ENCODE measurements at places on chromosomes 6 and 20.

DNA sequence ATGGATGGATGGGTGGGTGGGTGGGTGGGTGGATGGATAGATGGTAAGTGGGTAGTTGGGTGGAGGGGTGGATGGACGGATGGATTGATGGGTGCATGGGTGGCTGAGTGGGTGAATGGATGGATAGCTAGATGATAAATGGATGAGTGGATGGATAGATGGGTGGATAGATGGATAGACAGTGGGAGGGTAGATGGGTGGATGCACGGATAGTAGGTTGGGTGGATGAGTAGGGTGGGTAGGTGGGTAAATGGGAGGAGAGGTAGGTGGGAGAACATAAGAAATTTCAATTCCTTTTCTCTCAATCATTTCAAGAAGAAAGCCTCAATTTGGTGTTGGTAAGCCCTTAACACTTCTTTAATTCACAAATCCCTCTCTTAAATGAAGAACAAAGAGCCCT, 186.9 kb downstream of the PREX1 start:
- no peak for DNase-seq

GRCh38 chr6:44704240-44705150, 317.0 kb downstream of the CDC5L start:
- DNase-seq, result no peak

DNA sequence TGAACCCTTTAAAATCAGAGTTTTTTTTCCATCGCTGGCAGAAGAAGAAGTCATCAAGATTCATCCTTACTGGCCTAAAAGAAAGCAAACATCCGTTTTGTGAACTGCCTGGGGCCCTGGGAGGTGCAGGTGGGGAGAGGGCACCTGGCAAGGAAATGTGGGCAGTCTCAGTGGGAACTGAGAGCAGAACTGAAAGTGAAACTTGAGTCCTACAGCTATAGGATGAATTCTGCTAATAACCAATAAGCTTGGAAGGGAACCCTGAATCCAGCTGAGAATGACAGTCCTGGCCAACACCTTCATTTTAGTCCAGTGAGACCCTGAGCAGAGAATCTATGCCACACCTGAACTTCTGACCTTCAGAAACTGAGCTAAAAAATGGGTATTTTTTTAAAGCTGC, 130.1 kb upstream of the ASCC3 start:
- no peak for DNase-seq

DNA sequence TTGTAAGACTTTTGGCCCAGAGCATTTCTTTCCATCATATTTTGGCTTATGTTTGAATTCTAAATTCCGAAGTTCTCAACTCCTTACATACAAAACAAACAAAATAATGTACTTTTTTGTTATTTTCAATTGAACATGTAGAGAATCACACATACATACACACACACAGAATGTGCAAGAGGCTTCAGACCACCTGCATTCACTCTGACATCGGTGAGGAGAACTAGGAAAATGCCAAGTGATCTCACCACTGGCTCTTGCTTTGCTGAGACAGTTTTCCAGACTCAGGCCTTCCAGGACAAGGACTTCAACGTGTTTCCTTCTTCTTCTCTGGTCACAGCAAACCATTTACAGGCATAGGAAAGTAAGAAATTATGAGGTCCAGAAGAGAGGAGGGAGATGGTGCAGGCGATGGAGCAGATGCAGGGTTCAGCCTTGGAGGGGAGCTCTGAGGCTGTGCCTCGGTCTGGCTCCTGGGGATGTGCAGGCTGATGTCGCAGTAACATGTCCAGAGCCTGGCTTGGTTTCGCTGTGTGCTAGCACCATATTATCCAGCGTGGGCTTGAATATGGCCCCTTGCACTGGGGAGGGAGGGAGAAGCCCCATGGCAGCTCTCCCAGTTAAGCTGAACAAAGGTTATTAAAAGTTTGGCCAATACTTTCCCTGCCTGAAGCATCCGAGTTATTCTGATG, 93.4 kb downstream of the DACT2 start:
- no peak for DNase-seq

DNA sequence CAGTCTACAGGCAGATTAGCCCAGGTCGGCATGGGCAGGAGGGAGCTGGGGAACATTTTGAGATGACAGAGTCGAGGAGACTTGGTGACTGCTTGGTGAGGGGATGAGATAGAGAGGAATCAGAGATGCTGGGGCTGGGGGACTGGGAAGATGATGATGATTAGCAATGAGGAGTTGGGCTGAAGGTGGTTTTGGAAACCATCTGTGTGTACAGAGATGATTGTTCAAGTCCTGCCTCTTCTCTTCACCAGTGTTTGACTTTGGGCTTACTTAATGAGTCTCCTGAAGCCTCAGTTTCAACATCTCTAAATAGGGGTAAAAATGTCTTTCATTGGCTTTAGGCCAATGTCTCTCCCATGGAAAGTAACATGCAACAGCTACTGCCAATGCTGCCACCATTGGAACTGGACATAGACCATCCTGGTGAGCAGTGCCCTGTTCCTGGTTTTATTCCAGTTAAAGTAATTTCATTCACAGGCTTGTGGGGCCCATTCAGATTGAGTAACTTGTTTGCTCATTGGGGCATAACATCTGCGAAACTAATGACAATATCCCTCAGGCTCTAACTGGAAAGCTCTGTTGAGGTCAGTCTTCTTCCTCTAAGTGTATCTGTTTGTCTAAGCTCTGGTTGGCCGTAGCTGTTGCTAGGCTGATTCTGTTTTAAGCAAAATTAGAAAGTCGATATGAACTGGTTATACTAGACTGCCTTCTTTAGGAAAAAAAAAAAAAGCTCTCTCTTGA, 99.1 kb downstream of the ARMC2 start:
- DNase-seq, result peak; percentile 76

DNA sequence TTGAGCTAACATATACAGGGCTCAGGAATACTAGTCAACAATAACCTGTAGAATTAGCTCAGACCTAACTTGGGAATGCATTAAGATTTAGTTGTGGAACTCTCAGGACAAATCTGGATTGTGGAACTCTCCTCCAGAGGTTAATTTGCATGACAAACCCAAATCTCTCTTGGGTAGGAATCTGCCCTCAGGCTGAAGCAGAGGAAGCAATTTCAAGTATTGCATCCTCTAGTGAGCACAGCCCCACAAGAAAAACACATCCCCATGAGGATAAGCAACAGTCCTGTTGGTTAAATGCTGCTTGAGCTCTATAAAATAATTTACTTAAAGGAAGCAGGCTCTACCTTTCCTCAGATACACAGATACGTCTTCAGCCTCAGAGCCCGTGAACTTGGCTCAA, 170.9 kb upstream of the STXBP5 start:
- no peak for DNase-seq

DNA sequence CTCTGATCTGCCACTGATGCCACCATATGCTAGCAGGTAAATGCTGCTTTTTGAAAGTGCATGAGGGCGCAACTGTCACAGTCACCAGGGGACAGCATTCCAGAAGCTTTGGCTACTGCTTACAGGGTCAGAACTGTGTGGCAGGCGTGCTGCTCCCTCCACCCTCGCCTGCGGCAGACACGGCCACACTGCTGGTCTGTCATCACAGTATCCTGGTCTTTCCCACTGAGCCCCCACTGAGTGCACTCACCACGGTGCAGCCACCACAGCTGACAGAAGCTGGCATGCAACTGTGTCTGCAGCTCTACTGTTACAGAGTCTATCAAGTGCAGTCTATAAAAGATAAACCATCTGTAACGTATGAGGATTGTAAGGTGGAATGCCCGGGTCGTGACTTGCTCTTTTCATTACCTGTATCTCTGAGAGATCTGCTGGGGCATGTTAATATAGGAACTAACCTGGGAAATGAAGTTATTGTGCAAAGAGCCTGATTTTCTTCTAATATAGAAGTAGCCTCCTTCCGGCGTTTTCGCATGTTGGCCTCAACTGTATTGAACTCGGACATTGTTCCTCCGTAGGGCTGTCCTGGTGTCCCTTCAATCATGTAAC, 24.5 kb downstream of the GCLC start:
- no peak for DNase-seq

- no peak for DNase-seq
These were observed 9.0 kb upstream of the MAP3K7 start for GRCh38 chr6:90595854-90596253.

DNA sequence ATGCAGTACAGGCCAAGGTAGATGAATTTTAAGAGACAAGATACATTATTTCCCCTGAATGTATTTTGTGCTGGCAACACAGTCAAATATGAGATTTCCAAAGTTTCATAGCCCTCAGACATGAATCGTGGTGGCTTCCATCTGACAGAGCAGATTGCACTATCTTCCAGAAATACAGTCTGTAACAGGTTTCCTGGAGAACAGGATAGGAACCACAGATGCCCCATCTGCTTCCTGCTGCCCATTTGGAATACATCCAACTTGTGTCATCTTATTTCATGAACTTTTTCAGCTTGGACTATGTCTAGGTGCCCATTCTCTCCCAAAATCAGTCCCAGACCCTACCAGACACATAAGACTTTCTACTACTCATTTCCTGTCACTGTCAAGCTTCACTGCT, 426.0 kb downstream of the KIF16B start:
- DNase-seq, result no peak

GRCh38 chr6:6772751-6773150, 184.2 kb downstream of the LY86 start:
- no peak for DNase-seq

- no peak for DNase-seq
These were observed 58.2 kb downstream of the PIGU start for GRCh38 chr20:34618676-34619075.

- no peak for DNase-seq
These were observed 9.8 kb upstream of the HECA start for GRCh38 chr6:139124887-139125672.

GRCh38 chr6:168371185-168371584, 51.6 kb upstream of the DACT2 start:
- DNase-seq, result no peak

- no peak for DNase-seq
These were observed 176.5 kb downstream of the CENPW start for GRCh38 chr6:126516411-126516810.

DNA sequence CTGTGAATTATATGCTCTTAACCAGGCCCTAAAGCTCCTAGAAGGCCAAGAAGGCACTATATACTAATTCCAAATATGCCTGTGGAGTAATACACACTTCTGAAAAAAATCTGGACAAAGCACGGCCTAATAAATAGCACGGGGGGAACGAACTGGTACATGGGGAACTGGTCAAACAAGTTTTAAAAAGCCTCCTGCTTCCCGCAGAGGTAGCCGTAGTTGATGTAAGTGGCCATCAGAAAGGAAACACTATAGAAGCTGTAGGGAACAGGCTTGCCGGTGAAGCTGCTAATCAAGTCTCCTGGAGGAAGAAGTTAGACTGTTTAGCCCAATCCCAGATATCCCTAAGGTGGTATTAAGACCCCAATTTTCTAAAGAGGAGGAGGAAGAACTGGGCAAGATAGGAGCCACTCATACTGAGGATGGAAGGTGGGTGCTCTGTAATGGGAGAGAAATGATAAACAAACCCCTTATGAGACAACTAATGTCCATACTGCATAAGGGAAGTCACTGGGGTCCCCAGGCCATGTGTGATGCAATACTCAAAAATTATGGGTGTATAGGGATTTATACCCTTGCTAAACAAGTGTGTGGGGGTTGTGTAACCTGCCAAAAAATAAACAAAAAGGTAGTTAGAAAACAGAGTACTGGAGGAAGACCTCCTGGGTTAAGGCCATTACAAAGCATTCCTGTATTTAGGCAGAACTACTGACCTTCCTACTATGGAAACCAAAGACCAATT, 27.1 kb upstream of the ZNF318 start:
- DNase-seq, result no peak

GRCh38 chr20:33744773-33745385, 13.1 kb downstream of the ZNF341 start:
- no peak for DNase-seq

DNA sequence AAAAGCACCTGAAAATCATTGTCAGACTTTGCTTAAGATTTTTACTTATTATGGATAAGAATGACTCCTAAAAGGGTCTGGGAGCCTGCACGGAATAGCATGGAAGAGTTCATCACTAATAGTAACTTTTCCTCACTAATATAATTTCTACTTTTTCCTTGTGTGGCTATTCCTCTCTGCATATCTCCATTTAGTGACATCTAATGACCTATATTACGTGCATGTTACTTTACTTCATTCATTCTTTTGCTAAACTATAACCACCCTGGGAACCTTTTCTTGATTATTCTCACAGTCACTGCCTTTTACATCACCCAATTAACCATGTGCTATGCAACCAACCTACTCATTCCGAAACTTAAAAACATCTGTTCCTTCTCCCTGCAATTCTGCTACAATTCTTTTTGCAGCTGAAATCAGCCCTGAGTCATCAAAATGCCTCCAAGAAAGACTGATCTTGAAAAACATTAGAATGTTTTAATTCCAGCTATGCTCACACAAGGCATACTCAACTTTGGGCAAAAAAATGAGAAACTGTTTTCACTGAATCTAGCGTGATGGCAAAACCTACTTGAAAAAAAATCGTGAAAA, 313.3 kb downstream of the RNGTT start:
- DNase-seq, result peak; percentile 32

GRCh38 chr6:163750431-163751031, 336.0 kb downstream of the QKI start:
- DNase-seq, result no peak

GRCh38 chr20:54103762-54104600, 33.6 kb upstream of the BCAS1 start:
- no peak for DNase-seq

- DNase-seq, result no peak
These were observed 59.9 kb downstream of the CYP39A1 start for GRCh38 chr6:46592740-46593139.

- no peak for DNase-seq
These were observed 12.4 kb upstream of the DEK start for GRCh38 chr6:18276610-18277236.

DNA sequence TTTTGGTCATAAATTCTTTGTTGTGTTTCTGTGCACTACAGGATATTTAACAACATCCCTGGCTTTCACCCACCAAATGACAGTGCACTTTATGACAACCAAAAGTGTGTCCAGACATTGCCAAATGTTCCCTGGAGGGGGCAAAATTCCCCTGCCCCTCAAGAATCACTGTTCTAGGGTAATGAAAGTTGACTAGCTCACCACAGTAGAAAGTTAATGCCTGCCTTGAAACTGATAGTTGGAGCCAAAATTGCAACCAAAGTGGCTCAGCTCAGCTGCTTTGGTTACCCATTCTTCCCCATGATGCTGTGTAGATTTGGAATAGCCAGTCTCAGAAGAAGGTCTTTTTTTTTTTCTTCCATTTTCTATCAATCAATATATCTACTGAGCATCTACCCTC, 150.6 kb downstream of the RALGAPA2 start:
- no peak for DNase-seq

- DNase-seq, result peak; percentile 82
These were observed 107.0 kb upstream of the OGFRL1 start for GRCh38 chr6:71181565-71181964.

- peak; percentile 37 for DNase-seq
These were observed 234.2 kb upstream of the ECI2 start for GRCh38 chr6:4369616-4370015.

- DNase-seq, result no peak
These were observed 41.9 kb upstream of the NOL4L start for GRCh38 chr20:32626859-32627636.

- DNase-seq, result no peak
These were observed 48.7 kb upstream of the CRISP1 start for GRCh38 chr6:49915035-49915434.

GRCh38 chr20:48169650-48170225, 384.5 kb upstream of the SULF2 start:
- DNase-seq, result no peak

- DNase-seq, result no peak
These were observed 500.4 kb downstream of the COL12A1 start for GRCh38 chr6:74705451-74705850.

All from HS-5 (cell line).